Left renal pelvis (tissue), 4 donors: ENCODE measurements at places on chromosomes 7 and 10.

GRCh38 chr7:3266240-3266639, 34.8 kb upstream of the SDK1 start:
- no peak for DNase-seq

GRCh38 chr10:129912986-129913695, 50.9 kb downstream of the EBF3 start:
- DNase-seq = no peak

DNA sequence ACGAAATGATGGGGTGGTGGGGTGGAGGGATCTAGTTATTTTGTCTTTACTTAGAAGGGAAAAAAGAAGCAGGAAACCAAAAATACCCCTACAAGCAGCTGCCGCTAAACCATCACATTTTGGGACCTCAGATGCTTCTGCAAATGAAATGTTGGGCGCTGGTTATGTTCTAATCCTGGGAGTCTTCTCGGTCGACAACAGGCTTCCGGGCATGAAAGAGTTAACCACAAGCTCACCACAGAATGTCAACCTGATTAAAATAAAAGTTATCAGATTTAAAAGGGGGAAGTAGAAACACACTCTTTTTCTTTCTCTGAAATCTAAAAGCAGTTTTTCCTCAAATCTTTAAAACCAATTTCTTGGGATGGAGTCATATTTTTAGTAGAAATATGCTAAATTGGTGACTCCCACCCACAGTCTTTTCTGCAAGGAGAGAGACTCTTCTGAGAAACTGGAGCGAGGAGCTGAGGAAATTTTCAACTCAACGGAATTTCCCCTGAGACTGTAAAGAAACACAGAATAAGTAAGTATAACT, 16.8 kb downstream of the IL2RA start:
- no peak for DNase-seq

DNA sequence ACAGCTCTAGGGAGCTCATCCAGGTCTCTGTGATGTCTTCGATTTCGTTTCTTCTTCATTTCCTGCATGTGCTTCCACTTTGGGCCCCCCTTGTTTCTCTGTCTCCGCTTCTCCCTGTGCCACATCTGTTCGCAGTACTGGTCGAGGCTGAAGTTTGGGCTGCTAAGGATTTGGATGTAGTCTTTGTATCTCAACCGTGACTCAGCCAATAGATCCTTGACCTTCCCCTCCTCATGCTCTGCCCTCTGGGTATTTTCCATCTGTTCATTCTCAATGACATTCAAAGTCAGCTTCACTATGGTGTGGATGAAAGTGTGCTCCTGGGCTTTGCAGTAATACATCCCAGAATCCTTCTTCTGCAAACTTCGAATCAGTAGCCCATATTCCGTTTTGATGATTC, 187.4 kb downstream of the SEMA3D start:
- no peak for DNase-seq

- DNase-seq = no peak
Observed at GRCh38 chr10:110841767-110842267, 29.9 kb upstream of the PDCD4 start.

DNA sequence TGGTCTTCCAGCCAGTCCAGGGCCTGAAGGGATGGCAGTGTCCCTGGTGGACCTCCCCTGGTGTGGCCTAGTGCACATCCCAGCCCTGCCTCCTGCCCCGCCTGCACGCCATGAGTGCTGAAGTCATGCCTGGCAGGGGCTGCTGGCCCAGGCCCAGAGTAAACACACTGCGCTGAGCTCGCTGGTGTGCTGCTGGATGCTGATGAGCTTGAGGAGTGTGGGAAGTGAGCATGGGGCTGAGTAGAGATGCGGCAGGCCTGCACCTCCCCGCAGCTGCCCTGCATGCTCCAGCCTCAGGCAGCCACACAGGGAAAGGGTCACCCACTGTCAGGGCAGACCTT, 43.2 kb downstream of the HTRA1 start:
- DNase-seq = no peak

- no peak for DNase-seq
Observed at GRCh38 chr7:4888161-4888560, 4.6 kb upstream of the RADIL start.

GRCh38 chr10:34656661-34657060, 158.4 kb downstream of the PARD3 start:
- no peak for DNase-seq

DNA sequence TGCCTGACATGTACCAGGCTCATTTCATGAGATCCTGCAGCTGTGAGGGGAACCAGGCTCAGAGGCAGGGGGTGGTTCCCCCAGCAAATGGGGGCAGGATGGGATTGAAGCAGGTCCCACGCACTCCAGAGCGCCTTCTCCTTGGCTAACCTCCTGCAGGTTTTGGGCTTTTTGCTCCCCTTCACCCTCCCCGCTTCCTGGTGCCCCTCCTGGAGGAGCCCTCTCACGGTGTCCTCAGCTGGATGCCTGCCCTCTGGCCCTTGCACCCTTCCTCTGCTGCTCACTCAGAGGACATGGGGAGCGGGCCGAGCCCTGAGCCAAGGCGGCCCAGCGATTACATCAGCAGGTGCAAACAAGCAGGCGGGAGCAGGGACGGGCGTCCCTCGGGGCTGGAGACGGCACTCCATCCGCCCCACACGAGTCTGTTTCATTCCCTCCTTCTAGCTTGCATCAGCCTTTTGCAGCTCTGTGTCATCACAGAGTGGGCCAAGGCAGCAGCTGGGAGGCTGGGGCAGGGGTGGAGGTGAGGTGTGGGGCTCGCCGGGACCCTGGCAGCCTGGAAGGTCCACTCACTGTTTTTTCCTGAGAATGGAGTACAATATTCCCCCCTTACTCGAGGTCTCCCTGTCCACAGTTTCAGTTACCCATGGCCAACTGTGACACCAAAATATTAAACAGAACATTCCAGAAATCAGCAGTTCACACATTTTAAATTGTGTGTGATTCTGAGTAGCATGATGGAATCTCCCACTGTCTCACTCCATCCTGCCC, 52.7 kb upstream of the SLC29A3 start:
- DNase-seq = no peak
